NCI-H2081 (cell line): ENCODE measurements at places on chromosomes 16 and 17.
A peak's percentile ranks its signal among the peaks of the same experiment; 100 is the strongest.

DNA sequence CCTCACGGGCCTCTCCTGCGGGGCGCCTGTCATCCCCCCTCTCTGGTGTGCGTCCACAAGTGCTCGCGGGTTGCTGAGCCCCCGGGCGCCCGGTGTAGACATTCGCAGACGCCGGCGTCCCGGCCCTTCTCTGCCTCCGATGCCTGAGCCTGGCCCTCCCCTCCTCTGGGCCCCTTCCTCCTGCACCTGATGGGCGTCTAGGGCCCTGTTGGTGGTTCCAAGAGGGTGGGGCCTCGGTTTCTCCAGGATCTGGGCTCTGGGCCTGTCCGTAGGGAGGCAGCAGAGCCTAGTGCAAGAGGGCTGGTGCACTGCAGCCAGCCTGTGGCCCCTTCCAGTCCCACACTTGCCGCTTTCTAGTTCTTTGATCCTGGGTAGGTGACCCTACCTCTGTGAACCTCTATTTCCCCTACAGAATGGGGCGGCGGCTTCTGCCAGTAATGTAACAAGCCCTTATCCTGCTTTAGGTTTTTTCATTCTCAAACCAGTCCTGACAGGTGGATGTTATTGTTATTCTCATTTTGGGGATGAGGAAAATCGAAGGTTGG is 623 bp downstream of the E4F1 start:
- DNase-seq: peak; percentile 51

- DNase-seq: peak; percentile 60
These were observed 268.0 kb upstream of the TNRC6C start for GRCh38 chr17:77690271-77691161.

DNA sequence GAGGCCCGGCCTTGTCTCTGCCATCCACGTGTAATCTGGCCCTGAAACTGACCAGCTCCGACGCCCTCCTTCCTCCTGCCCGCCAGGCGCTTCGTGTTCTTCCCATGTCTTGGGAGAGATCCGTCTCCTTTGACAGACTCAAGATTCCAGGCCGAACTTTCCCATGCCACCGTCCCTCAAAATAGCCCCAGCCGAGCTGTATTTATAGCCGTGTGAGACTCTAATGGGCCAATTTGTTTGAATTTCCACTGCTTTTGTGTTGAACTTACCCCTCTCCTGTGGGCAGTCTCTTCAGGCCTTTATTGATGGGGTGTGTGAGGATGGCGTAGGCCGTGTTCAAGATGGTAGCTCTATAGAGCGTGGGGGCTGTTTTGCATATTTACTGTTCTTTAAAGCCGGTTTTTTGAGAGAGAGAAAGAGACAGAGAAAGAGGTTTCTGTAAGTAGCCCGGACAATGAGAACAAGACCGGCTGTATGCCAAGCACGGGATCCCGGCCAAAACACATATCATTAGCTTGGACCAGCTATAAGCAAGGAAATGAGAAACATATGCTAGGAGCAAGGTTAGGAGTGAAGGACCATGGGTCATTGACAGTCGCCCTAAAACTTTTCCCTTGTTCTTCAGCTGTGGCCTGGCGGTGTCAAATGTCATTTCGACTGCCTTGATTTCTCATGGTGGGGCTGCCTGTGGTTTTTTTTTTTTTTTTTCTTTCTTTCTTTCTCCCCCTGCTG is 124.5 kb upstream of the ZFHX3 start:
- peak; percentile 76 for DNase-seq

GRCh38 chr17:47297661-47298400 is 25.9 kb upstream of the EFCAB13 start:
- DNase-seq: no peak

DNA sequence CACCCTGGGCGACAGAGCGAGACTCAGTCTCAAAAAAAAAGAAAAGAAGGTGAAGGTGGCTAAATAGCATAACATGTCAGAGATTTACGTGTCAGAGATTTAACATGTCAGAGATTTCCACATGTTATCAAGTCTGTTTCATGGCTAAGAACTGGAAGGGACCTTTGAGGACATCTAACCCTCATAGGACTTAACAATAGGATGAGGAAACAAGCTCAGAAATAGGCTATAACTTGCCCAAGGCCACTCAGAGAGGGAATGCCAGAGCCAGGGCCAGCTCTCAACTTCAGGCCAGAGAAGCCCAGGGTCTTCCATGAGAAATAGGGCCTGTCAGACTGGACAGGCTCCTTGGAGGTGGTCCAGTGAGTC is 26.8 kb upstream of the ZNF629 start:
- no peak for DNase-seq

DNA sequence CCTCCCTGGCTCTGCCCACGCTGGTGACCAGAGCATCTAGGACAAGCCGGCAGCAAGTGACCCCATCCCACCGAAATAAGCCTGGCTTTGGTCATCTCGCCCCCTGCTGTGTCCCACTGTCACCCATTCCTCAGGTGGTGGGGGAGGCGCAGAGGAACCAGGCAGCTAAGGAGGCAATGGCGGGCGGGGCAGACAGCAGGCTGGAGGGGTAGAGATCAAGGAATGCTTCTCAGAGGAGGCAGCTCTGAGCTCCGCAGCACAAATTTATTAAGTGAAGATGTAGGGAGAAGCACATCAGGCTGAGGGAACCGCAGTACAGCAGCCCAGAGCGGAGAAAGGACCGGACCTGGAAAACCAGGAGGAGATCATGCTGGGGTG is 7.5 kb upstream of the KREMEN2 start:
- DNase-seq: no peak

- peak; percentile 19 for DNase-seq
These were observed 562 bp downstream of the USP31 start for GRCh38 chr16:23148513-23149266.
